ENCODE measurements at places on chromosomes 7 and 10.
A peak's percentile ranks its signal among the peaks of the same experiment; 100 is the strongest.

GRCh38 chr10:128337860-128338378 lies 211.7 kb upstream of the MKI67 start:
- DNase-seq, result no peak

DNA sequence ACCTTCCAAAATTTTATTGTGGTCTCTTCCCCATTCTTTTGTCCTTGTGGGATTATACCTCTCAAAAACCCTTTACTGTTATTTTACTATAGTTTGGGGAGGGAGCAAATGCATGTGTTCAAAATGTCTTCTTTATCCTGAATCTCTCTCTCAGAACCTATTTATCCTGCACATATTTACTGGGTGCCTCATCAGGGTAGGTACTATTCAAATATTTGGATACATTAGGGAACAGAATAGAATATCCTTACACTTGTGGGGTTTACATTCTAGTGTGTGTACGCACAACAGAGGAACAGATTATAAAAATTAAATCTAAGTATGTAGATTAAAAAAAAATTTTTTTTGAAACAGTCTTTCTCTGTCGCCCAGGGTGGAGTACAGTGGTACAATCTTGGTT lies 48.6 kb downstream of the SCD start:
- DNase-seq, result no peak

GRCh38 chr7:151735186-151735850 lies 141.6 kb downstream of the PRKAG2 start:
- DNase-seq, result no peak

- DNase-seq, result no peak
Measured at GRCh38 chr7:134686786-134687185, 40.1 kb downstream of the BPGM start.

DNA sequence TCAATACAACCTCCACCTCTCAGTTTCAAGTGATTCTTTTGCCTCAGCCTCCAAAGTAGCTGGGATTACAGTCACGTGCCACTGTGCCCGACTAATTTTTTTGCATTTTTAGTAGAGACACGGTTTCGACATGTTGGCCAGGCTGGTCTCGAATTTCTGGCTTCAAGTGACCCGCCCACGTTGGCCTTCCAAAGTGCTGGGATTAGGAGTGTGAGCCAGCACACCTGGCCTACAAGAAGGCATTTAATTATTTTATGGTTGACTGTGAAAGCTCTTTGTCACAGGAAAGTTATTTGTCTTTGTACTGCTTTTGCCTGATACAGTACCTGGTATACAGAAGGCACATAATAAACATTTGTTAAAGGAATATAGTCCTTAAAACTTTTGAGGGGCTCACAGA lies 12.9 kb downstream of the MYOZ1 start:
- DNase-seq, result no peak

DNA sequence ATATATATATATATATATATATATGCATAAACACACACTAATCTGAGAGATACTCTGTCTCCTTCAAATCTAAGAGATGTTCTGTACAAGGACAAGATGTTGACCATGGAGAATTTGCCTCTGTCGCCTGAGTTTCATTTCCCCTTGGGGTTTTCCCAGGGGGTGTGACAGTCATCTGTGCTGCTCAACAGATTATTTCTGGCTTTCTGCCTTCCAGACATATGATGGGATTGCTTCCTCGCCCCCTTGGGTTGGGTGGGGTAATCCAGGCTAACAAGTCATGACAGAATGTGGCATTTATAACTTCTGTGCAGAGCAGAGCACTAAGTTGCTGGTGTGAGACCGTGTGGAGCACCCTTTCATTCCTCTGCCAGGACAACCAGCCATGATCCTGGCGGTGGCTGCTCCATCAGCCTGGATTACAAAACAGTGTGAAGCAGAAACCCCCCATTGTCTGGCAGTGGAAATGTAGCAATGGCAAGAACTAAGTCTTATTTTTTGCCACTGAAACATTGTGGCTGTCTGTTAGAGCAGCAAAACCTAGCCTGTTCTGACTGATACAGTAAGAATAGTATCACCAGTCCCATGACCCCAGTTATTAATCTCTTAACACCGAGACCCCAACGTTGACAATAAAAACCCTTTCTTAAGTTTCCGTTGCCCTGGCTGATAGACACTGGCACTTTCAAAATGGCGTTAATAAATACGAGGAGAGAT lies 13.7 kb upstream of the USP6NL start:
- no peak for DNase-seq

GRCh38 chr10:116840389-116841075 lies 8.8 kb upstream of the ENO4 start:
- DNase-seq, result no peak

GRCh38 chr7:139897422-139898090 lies 68.5 kb downstream of the TBXAS1 start:
- DNase-seq, result no peak

- no peak for DNase-seq
Measured at GRCh38 chr10:32372000-32372875, 25.3 kb upstream of the EPC1 start.

DNA sequence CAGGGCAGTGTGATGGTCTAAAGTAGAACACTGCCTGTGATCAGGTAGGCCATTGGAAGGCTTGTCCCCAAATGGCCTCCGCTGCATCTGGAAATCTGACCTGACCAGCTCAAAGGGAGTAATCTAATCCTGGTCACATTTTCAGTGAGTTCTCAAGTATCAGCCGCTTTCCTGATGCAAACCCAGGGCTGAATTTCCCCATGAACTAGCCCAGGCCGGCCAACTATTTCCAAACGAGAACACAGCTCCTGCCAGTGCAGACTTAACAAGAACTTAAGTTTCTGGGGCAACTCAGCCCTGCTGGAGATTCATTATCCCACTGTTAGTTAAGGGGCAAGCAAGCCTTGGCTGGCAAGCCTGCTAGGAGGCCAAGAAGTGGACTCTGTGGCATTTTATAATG lies 59.6 kb upstream of the FAM180A start:
- DNase-seq, result no peak

GRCh38 chr7:116672596-116673456 lies 830 bp downstream of the MET start:
- DNase-seq, result no peak

GRCh38 chr7:77413861-77414424 lies 2.2 kb downstream of the GSAP start:
- DNase-seq, result no peak

- DNase-seq, result no peak
Measured at GRCh38 chr10:94747137-94747536, 15.3 kb upstream of the CYP2C19 start.

- DNase-seq, result no peak
Measured at GRCh38 chr10:21978191-21978862, 25.2 kb downstream of the DNAJC1 start.

DNA sequence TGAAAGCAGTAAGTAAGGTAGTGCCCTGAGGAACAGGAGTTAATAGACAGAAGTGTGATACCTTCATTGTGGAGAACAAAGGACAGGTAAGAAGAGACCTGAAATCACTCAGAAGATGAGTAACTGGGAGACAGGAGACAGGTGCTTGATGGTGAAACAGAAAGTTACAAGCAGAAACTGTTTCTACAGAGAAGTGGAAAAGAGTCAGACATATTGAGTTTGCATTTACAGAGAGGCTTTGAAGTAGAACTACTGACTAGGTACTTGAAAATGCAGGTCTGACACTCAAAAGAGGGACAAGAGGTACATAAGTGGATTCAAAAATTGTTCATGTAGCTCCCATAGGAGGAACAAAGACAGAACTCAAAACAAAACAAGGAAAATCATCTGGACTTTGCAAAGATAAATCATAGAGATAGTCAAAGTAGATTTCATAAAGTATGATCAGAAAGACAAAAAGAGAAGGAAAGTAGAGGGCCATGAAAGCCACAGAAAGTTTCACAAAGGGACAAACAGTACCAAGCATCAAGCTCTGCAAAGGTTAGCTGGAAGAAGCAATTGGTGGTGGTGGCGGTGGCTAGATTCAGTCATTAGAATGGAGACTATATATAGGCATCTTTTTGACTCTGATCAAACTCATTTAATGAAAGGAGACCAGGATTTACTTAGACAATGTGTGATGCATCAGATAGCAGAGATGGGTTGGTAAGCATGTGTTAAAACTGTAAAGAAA lies 198.4 kb downstream of the PCLO start:
- no peak for DNase-seq

- peak; percentile 49 for DNase-seq
Measured at GRCh38 chr10:73096041-73096448, 621 bp downstream of the P4HA1 start.

DNA sequence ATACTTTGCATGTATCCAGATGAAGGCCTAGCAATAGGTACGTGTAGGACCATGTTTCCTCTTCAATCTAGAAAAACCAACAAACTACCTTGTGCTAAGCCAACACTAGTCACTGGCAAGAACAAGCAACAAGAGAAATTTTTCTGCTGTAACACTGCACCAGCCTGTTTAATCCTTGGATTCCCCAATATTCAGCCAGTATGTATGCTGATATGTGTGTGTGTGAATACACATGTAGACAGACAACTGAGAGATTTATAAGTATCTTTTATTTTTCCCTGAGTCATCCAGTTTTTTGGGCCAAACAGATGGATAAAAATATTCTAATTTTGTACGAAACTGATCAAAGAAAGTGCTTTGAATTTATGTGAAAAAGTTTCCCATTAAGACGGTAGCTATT lies 26.2 kb downstream of the GLI3 start:
- no peak for DNase-seq

GRCh38 chr10:11260170-11260569 lies 242.5 kb downstream of the CELF2 start:
- DNase-seq, result no peak

DNA sequence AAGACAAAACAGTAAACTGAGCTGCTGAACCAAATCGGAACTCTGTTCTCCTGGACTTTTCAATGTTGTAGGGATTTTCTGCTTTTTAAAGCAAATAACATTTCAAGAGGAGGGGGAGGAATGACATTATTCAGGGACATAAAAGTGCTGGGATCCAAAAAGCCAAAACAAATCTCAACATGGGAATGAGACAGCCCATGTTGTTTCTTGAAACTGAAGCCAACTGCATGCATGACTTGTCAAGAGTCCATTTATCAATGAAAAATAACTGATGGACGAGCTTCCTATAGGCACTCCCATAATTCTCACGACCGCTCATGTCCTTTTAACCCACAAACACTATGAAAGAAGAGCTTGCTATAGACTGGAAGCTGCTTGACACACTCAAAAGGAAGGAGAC lies 27.8 kb downstream of the FAM53B start:
- no peak for DNase-seq

DNA sequence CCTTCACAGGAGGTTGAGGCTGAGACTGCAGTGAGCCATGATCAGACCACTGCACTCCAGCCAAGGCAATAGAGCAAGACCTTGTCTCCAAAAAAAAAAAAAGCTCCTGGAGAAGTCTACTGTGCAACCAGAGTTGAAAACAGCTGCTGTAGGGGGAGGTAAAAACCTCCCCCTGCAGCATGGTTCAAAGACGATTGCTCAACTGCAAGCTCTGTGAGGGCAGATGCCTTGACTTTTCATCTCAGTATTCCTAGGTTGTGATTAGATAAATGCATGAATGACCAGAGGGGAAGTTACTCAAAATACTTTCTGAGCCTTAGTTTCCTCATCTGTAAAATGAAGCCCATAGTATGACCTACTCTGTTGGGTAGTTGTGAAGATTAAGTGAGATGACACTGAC lies 25.0 kb upstream of the PPA1 start:
- no peak for DNase-seq

DNA sequence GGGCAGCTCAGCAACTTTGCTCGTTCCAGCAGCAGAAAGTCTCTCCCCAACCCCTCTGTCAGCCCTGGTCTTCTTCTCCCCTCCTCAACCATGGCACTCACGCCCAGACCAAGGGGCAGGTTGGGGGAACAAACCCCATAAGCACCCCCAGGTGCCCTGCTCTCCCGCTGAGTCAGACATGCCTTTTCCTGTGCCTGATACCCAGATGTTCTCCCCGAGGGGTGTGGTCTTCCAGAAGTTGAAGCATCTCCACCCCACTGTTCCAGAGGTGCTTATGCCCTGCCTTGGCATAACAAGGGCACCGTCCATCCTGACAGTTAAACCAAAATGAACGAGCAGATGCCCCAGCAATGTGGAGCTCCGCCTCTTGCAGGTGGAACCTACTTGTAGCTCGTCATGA lies 67.1 kb downstream of the C10orf143 start:
- DNase-seq, result no peak

DNA sequence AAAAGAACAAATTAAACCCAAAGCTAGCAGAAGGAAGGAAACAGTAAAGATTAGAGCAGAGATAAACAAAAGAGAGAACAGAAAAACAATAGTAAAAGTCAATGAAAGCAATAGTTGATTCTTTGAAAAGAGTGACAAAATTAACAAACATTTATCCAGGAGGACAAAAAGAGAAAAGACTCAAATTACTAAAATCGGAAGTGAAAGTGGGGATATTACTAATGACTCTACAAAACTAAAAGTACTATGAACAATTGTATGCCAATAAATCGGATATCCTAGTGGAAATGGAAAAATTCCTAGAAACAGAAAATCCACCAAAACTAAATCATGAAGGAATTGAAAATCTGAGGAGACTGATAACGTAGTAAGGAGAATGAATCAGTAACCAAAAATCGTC lies 96.3 kb downstream of the SNX13 start:
- no peak for DNase-seq

- DNase-seq, result no peak
Measured at GRCh38 chr10:66698069-66698468, 227.8 kb upstream of the LRRTM3 start.

GRCh38 chr7:80601999-80602398 lies 36.4 kb upstream of the CD36 start:
- DNase-seq, result no peak

- DNase-seq, result no peak
Measured at GRCh38 chr7:77830649-77831355, 32.2 kb downstream of the PHTF2 start.

DNA sequence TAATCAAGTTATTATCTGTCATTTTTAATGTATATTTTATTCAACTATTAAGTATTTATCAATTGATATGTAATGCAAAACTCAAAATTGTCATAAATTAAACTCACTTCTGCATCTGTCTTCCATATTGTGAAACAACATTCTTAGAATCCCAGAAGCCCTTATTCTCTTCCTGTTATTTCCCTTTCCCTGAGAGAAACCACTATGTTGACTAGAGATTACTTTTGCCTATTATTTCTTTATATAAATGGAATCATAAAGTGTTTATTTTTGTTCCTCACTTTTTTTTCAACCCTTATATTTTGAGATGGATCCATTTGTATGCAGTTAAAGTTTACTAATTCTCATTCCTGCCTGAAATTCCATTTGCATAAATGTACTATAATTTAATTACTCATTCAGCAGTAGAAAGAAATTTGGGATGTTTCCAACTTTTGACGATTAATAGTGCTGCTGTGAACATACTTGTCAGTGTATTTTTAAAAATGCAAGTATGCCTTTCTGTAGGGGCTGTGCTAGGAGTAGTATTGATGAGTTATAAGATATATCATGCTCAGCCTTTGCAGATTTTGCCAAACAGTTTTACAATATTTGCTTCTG lies 211.2 kb downstream of the SEMA3D start:
- DNase-seq, result no peak

GRCh38 chr7:13952921-13953320 lies 36.5 kb downstream of the ETV1 start:
- no peak for DNase-seq

GRCh38 chr7:126443951-126444350 lies 808.8 kb downstream of the GRM8 start:
- no peak for DNase-seq

GRCh38 chr7:36707465-36707864 lies 16.8 kb downstream of the AOAH start:
- no peak for DNase-seq

Measured in activated T-helper 1 cell treated with anti-CD3 and anti-CD28 coated beads, Interleukin-2, amount 50 U/mL, for 16 hours (primary cell).